ENCODE measurements at places on chromosomes 12 and 14.
A peak's percentile ranks its signal among the peaks of the same experiment; 100 is the strongest.

DNA sequence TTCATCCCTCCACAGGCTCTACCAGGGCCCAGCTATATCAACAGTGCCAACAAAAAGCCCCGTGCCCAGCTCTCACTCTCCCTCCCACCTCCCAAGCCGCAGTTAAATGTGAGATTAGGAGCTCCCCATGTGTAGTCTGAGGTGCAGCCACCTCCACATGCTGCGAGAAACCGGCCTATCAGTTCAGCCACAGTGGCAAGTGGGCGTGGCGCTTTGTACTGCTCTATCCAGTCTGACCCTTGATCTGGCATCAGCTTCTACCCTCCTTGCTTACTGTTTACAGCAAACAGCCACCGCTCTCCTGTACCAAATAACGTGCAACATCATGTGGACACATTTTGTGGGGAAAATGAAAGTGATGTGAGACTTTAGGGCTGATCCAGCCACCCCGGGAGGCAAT is 1.7 kb downstream of the PLEK2 start:
- no peak for DNase-seq

DNA sequence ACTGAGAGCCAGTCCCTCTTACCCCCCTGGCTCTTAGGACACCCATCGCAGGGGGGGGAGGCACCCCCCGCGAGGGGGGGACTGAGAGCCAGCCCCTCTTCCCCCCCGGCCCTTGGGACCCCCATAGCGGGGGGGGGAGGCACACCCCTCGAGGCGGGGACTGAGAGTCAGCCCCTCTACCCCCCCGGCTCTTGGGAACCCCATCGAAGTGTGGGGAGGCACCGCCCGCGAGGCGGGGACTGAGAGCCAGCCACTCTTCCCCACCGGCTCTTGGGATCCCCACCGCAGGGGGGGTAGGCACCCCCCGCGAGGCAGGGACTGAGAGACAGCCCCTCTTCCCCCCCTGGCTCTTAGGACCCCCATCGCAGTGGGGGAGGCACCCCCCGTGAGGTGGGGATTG is 48.8 kb downstream of the DDX11 start:
- no peak for DNase-seq

DNA sequence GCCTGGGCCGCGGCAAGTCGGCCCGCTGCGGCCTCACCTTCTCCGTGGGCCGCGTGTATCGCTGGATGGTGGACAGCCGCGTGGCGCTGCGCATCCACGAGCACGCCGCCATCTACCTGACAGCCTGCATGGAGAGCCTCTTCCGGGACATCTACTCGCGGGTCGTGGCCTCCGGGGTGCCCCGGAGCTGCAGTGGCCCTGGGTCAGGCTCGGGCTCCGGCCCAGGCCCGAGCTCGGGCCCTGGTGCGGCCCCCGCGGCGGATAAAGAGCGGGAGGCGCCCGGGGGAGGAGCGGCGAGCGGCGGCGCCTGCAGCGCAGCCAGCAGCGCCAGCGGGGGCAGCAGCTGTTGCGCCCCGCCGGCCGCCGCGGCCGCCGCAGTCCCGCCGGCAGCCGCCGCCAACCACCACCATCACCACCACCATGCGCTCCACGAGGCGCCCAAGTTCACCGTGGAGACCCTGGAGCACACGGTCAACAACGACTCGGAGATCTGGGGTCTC is 226.2 kb upstream of the CRY1 start:
- DNase-seq: no peak

- DNase-seq: no peak
These were observed 15.1 kb upstream of the PLEK2 start for GRCh38 chr14:67426983-67427606.

- DNase-seq: peak; percentile 80
These were observed at the start of gene MARK3 for GRCh38 chr14:103385152-103385928. MARK3 (plus strand) TSS chr14:103385415; CDS start chr14:103386030, 615 bp downstream.

GRCh38 chr12:6370994-6371754 is 4.2 kb downstream of the SCNN1A start:
- no peak for DNase-seq

- DNase-seq: no peak
These were observed 30.7 kb downstream of the TPH2 start for GRCh38 chr12:71969330-71969729.

DNA sequence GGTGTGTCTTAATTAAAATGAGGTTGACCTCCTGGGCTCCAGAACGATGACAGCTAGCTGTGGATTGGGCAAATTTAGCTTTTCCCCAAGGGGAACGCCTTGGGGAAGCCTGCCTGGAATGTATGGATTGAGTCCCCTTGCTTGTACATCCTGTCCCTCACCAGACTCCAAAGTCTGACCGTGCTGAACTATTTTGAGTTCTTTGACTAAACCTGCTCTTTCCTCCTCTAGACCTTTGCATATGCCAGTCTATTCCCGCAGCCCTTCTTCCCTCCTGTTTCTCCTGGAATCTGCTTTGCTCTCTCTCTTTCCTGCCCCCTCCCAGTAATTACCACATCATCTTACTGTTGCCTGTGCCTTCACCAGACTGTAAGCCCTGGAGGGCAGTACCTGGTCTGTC is 11.5 kb upstream of the KDM2B start:
- DNase-seq: no peak

GRCh38 chr14:75979071-75979571 is 2.7 kb downstream of the TGFB3 start:
- DNase-seq: no peak

DNA sequence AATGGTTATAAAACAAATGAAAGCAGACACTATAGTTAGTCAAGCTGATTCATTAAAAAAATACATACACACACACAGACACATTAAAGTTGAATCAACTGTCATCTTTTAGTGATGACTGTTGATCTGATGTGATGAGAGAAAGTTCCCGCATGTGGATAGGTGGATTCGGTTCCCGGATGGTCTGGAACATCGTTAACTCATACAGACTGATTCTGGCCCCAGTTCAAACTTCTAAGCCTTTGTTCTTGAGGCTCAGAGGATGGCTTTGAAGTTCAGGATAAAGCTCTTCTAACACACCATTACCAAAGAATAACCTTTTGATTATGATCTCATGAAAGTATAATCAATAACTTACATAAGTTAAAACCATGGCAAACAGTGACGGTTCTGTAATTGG is 27.5 kb downstream of the WIF1 start:
- no peak for DNase-seq

All from cortex of kidney (tissue), 1 donor.